ENCODE measurements at places on chromosomes 5 and 9. TPM values are rescaled to one million over a fixed set of nuclear protein-coding genes. Genes with fewer than 3 reads are reported as not detected.

DNA sequence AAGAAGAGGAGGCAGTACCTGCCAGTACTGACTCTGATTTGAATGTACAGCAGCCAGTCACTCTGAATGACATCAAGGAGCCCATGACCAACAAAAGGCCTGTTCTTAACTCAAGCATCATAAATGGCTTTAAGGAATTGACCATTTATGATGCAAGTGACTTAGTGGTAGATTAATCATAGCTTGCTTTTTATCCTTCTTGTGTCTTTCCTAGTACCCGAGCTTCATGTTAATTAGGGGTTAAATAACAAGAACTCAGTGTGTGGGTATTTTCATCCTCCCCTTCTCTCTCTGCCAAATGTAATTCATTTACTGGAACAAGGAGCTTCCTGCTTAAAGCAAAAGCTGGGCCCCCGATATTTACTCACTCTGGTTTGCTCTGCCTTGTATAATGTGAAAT, 146.5 kb downstream of the UNC13B start:
- no peak for DNase-seq

DNA sequence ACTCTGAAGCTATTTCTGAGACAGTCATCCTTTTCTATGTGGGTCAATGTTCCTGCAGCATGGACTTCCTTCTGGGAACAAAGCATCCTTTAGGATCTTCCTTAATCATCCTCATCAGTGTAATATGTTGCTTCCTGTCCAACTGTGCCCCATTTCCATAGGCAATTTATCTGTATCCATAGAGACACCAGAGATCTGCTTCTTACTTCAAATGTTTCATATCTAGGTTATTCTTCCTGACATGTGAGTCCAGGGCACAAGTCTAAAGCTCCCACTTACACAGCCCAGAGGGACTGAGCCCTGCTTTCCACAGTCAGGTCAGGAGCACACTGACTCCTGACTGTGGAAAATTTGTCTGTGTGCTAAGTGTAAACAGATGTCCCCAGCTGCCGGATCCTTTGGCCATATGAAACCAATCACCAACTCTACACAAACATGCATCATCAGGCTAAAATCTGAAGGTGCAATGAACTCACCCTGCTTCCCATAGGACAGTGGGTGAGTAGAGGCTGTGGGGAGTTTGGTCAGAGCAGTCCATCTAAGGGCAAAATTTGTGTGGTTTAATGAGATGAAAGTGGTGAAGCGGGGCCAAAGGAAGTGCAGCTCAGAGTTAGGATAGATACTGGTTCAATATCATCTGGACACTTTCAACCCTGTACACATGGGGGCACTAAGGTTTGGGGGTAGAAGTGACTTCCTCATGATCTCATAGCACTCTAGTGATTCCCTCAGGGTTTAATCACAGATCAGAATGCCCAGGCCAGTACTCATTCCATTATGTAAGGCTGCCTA, 85.2 kb upstream of the TNC start:
- DNase-seq, result no peak

- DNase-seq, result no peak
Observed at GRCh38 chr5:140795259-140795641, 598 bp downstream of the PCDHA2 start.

GRCh38 chr5:152736906-152737305, 331.8 kb upstream of the NMUR2 start:
- no peak for DNase-seq

ACOT12 gene
- total RNA-seq, result not detected

NUTM2F gene
- total RNA-seq, result not detected

DNA sequence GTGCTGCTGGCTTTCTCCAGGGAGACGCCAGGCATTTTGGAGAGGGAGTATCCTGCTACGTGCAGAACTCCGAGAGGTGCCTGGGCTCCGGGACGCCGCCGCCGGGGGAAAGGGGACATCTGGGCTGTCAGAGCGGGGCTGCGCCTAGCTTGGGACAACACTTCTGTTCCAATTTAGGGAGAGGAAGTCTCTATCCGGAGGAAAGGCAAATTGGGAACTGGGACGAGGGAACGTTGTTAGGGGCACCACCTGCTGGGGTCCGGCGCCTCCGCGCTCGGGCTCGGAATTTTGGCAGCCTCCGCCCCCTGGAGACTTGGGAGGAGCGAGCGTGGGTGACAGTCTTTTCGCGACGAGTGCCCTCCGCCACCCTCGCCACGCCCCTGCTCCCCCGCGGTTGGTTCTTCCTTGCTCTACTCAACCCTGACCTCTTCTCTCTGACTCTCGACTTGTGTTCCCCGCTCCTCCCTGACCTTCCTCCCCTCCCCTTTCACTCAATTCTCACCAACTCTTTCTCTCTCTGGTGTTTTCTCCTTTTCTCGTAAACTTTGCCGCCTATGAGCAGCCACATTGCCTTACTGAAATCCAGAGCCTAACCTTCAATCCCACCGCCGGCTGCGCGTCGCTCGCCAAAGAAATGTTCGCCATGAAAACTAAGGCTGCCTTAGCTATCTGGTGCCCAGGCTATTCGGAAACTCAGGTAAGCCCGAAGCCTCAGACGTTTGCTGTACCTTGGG, 1.6 kb downstream of the TSLP start:
- DNase-seq, result peak; percentile 81

DNA sequence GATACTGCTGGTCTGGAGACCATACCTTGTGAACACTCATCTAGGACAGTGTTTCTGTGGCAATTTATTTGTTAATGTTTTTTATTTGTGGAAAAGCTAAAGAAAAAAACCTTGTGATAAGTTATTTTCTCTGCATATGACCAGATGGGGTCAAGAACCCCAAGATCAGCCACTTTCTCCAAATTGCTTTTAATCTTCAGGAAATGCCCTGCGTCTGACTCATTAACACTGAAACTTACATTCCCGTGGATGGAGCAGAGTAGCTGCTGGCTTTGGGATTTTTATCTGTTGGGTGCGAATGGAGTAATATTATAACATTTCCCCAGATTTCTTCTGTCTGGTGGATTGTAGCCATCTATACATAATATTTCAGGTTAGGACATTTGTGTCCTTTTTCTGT, 444.5 kb downstream of the SH3GL2 start:
- no peak for DNase-seq

GRCh38 chr9:127197861-127198430, 66.6 kb upstream of the GARNL3 start:
- no peak for DNase-seq

GRCh38 chr5:36642089-36642488, 35.7 kb downstream of the SLC1A3 start:
- DNase-seq, result no peak

DNA sequence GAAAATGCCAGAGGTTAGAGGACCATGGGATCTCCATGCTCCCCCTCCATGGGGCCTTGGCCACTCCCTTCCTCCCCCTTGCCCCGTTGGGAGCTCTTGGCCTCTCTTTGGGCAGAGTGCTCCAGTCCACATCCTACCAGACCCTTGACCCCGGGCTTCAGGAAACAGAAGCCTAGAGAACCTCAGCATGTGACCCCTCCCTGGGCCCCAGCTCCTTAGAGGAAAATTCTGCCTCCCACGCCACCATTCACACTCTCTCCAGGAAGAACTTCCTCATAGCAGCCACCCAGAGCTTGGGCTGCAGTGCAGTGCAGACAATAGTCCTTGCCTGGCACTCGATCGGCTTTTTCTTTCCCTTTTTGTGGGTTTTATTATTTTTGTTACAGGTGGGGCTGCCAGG, 6.0 kb downstream of the LHX6 start:
- no peak for DNase-seq

GABRA6 gene
- total RNA-seq, result not detected

HTR4 gene
- total RNA-seq, result 0.22 TPM

GRCh38 chr5:123297866-123298265, 125.3 kb downstream of the CEP120 start:
- no peak for DNase-seq

CFAP77 gene
- 2.0 TPM for total RNA-seq

DNA sequence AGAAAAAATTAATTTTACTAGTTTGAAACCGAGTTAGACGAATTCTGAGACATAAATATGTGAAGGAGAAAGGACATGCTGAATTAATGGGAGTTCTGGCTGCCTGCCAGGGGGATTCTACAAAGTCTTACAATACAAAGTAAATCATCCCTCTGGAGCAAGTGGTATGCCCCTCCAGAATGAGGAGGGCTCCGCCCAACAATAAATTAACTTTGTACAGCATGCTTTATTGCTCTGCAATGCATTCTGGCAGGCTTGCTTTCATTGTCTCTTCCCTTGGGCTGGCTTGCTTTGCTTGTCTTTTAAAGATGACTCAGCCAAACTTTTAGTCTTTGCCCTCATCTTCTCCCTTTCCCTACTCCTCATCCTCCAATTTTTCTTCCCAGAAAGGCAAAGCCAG, 11.7 kb upstream of the PCDHB1 start:
- DNase-seq, result no peak

SLC45A2 gene
- not detected for total RNA-seq

DNA sequence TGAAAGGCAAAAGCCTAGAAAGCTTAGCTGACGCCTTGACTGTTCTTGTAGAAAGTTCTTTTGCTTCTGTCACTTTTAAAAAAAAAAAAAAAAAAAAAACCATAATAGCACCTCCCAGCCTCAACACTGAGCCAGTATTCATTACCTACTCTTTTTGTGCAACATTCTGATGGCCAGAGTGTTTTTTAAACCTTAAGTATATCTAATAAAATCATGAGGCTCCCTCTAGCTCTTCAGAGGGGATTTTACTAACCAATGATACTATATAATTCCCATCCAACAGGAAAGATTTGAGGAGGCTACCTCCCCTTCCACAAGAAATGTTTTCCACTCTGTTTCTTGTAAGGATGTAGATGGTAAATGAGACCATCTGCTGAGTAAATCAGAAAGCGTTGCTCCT, 3.9 kb downstream of the BNC2 start:
- no peak for DNase-seq

GRCh38 chr9:100222674-100223073, 123.6 kb downstream of the INVS start:
- no peak for DNase-seq

- DNase-seq, result no peak
Observed at GRCh38 chr9:92968081-92968480, 20.8 kb downstream of the FGD3 start.

DNA sequence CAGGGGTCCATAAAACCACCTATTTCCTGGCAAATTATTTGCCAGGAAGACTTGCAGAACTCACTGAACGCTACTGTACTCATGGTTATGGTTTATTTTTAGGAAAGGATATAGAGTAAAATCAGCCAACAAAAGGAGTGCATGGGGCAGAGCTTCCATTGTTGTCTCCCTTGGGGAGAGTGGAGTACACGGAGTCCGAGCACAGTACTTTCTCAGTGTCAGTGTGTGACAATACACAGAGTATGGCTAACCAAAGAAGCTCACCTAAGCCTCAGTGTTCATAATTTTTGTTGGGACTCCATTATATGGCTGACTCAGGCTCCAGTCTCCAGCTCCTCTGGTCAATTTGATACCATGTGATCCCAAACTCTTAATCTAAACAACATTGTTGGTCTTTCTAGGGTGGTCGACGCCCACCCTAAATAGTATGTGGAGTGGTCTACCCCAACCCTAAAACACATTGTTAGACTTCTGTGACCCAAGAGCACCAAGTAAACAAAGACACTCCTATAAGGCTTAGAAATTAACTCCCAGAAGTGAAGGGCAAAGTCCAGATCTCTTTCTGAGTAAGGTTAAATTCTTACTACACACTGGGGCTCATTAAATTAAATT, 74.9 kb downstream of the SLC44A1 start:
- DNase-seq, result no peak

GAPVD1 gene
- total RNA-seq, result 31.9 TPM

DNA sequence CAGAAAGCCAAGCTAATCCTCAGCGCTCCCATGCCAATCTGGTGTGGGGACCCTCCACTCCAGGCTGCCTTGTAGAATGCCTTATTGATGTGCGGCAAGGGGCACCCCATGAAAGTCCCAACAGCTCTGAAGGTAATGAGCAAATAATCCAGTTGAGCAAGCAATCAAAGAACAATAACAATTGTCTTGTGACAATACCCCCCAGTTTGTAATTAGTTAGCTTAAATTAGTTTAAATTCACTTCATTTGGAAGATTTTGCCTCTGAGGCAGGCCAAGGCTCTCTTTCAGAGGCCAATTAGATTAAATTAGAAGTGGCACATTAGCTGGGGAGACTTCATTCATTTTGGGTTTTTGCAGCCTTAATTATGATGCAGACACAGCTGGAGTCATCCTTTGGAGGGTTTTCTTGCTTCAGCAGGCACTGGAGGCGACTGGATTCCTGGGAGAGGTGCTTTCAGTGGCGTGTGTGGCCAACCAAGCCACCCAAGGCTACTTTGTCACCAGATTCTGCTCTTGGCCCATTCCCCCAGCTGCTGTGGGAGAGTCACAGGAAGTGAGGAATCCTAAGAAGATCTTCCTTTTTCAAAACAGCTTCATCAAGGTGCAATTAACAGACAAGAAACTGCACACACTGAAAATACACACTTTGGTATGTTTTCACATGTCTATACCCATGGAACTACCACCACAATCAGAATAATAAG, 17.9 kb upstream of the FBP1 start:
- DNase-seq, result no peak

MORN5 gene
- total RNA-seq, result not detected

GRCh38 chr5:128649192-128649591, 111.1 kb upstream of the FBN2 start:
- no peak for DNase-seq

DNA sequence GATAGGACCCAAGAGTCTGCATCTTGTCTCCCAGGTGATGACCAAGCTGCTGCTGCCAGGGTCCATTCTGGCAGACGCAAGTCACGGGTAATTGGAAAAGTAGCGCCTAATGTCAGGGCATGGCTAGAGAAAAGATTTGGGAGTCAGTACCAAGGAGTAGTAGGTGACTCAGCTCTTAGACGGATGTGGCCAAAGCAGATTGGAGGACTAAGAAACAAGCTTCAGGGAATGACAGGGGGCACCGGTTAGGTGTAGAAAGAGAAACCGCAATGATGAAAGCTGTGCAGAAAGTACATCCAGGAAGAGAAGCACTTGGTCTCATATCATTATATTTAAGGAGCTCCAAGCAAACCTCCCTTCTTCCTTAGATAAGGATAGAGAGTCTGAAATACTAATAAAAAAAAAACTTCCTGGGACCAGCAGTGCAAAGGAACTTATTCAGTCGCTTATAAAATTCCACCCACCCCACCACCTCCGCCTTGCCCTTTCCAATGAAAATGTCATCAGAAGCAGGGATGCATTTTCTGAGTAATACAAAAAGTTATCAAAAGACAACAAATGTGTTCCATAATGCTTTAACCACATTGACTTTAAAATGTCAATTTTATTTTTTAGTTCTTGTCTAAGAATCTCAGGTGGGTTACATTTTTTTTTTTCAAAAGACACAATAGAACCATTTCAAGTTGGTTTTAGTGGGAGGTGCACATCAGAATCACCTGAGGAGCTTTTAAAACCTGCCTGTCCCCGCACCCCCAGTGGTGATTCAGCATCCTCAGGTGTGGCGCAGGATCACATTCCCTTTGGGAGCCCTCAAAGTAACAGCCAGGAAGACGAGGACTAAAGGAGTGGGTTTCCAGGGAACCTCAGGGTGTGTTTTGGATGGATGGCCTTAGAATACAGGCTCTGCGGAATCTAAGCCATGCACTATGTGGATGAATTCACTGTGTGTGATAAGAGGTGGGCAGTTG, 31.2 kb downstream of the PTPN3 start:
- no peak for DNase-seq

GRCh38 chr9:136171009-136171800, 33.7 kb downstream of the LHX3 start:
- DNase-seq, result peak; percentile 13
